ENCODE measurements at places on chromosomes 13 and 19.

DNA sequence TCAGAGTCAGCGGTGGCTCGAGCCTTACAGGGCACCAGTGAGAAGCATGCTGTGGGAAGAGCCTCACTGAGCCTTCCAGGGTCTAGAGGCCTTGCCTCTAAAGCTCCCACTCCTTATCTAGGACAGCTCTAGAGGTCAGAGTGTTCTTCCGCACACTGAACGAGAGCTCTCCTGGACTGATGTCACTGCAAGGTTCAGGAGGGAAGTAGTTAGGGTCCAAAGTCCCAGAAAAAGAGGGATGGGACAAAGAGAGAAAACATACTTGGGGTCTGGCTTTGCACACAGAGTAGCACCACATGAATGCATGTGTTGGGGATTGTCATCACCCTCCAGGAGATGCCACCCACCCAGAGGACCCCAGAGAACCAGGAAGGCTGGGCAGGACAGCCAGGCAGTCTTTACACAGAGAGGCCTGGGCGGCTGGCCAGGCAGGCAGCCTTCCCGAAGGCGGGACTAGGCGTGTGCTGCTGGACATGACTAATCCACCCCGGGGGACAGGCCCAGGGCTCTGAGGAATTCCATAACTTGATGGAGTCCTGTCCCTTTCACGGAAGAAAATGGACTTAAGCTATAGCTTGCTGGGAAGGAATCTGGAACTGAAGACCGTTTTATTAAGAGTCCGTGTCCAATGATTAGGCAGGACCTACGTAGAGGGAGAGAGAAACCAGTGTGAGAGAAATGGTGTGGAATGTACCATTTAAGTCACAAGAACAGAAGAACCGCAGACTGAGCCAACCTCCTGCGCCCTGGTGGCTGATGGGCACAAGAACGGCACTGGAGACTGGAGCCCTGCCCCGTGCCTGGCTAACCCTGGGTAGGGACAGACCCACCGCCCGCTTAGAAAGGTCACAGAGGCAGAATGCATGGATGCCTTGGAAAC, 16.6 kb upstream of the EPHX3 start:
- no peak for DNase-seq

- no peak for DNase-seq
Observed at GRCh38 chr13:104869501-104869900, 1666.0 kb downstream of the EFNB2 start.

- peak; percentile 52 for DNase-seq
Observed at GRCh38 chr19:46009530-46010510, 13.0 kb downstream of the PGLYRP1 start.

GRCh38 chr13:32881074-32881776, 135.0 kb upstream of the KL start:
- DNase-seq, result no peak

GRCh38 chr19:2567580-2567979, 91.7 kb downstream of the GADD45B start:
- no peak for DNase-seq

- peak; percentile 90 for DNase-seq
Observed at GRCh38 chr19:57887195-57887941, 1.5 kb downstream of the ZNF814 start.
